ENCODE measurements at places on chromosomes 3 and 15. TPM values are rescaled to one million over a fixed set of nuclear protein-coding genes. Genes with fewer than 3 reads are reported as not detected.

DNA sequence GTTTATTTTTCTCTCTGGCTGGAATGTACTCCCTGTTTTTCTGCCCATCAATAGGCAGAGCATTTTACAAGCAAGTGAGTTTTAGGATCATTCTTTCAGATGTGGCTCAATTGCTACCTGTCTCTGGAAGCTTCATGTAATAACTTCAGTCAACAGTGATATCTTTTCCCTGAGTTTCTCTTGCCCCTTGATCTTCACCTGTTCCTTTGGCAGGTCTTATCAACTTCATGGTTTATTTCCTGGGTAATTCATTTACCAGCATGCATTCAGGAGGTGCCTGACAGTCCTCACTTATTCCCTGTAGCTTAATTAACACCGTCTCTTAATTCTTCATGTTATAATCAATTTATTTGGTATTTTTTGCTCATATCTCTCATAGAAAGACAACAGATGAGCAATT, 184.8 kb upstream of the CTDSPL start:
- peaks cover 32% of the 10 kb centered on the region for H3K4me1 ChIP-seq
- no peaks in the 10 kb centered on the region for H3K27me3 ChIP-seq
- H3K36me3 ChIP-seq = no peaks in the 10 kb centered on the region
- H3K4me3 ChIP-seq = no peak overlapping the region
- no peak overlapping the region for H3K27ac ChIP-seq

- H3K27me3 ChIP-seq = no peaks in the 10 kb centered on the region
- DNase-seq = no peak
- no peak overlapping the region for H3K27ac ChIP-seq
- no peak overlapping the region for H3K4me3 ChIP-seq
- H3K4me1 ChIP-seq = peaks cover 7% of the 10 kb centered on the region
Observed at GRCh38 chr3:195460091-195460713, 17.4 kb upstream of the ACAP2 start.

UBA7 gene
- total RNA-seq = 40.0 TPM

IMPDH2 gene
- total RNA-seq = 134 TPM

GRCh38 chr3:149019580-149019979, 28.2 kb downstream of the GYG1 start:
- H3K4me1 ChIP-seq = peaks cover 76% of the 10 kb centered on the region
- no peak for DNase-seq
- peaks cover 15% of the 10 kb centered on the region for H3K36me3 ChIP-seq
- H3K4me3 ChIP-seq = no peak overlapping the region
- peak overlapping the region; percentile 40 for H3K27ac ChIP-seq
- no peaks in the 10 kb centered on the region for H3K27me3 ChIP-seq

SLC22A14 gene
- total RNA-seq = not detected

DNA sequence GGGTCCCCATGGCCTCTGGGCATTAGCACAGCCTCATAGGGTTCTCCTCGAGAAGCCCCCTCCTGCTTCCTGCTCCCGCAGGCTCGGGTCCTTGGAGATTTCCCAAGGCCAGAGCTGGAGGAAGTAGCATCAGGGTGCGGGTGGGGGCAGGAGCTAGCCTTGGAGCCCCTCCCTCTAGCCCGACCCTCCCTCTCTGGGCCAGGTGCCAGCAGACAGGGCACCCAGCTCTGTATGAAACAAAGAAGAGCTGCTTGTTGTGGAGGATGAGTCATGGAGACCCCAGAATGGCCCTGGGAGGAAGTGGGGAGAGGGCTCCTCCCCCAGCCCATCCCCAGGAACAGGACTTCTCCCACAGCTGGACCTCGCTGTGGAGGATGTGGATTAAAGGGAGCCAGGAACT, 29.2 kb downstream of the EPHB3 start:
- peaks cover 24% of the 10 kb centered on the region for H3K4me1 ChIP-seq
- no peak overlapping the region for H3K27ac ChIP-seq
- H3K36me3 ChIP-seq = no peaks in the 10 kb centered on the region
- no peak for DNase-seq
- no peak overlapping the region for H3K4me3 ChIP-seq

CCR8 gene
- not detected for total RNA-seq

CHRNA5 gene
- total RNA-seq = 0.99 TPM

DNA sequence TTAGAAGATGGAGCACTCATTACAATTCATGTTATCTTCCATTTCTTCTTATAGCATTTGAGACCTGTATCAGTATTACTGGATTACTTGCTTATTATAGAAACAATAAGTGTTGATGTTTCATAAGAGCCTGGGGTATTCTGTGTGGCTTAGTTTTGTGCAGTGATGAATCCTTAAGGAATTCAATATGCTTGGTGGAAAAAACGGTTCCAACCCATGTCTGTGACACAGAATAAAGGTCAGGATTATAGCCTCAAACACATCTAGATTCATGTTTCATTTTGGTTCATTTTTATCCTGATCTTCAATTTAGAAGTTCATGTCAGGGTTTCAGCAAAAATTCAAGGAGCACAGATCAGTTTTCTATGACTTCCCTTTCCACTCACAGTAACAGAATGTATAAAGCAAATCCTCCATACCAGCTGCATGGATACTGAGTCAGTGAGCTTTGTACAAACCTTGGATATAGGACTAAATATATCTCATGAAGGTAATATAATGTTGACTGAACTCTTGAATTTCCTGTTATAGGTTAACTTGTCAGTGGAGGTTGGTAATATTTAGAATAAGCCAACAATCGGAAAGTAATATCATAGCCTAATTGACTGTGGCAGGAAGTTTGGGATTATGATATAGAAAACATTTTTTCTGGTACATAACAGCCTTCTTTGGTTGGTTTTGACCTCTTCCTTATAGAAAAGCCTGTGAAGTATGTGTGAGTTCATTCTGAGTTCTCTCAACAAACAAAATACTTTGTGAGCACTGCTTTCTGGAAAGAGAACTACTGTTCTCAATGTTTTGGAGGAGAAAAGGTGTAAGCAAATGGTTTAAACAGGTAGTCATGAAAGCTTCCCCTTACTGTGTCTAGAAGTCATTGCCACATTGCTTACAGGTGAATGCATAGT, 218.2 kb upstream of the TPM1 start:
- peaks cover 7% of the 10 kb centered on the region for H3K4me1 ChIP-seq
- no peak for DNase-seq
- no peak overlapping the region for H3K27ac ChIP-seq
- H3K36me3 ChIP-seq = peaks cover 9% of the 10 kb centered on the region
